ENCODE measurements at places on chromosomes 16 and 17.

GRCh38 chr17:60333628-60334031 is 58.3 kb downstream of the USP32 start:
- no peak for DNase-seq

GRCh38 chr17:77864234-77865111 is 94.0 kb upstream of the TNRC6C start:
- DNase-seq, result no peak

- DNase-seq, result no peak
These were observed 228.8 kb downstream of the SEC14L1 start for GRCh38 chr17:77369544-77369971.

GRCh38 chr17:42365136-42365535 is 23.1 kb downstream of the STAT3 start:
- no peak for DNase-seq

DNA sequence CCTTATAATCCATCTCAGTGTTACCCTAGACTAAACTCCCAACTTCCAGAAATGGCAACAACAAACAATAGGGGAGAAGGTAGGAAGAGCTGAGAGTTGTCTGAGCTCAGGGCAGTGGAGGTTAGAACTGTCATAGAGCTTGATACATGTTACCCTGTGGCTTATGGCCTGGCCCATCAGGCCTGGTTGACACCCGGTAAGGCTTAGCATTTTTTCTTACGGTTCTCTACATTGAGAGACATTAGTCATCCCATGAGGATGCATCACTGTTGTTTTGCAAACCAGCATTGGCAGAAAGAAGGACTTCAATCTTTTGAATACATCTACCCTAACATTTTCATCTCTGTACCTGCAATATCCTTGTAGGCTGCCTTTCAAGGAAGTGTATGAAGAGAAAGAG is 226.6 kb downstream of the PHKB start:
- no peak for DNase-seq

- peak; percentile 79 for DNase-seq
These were observed 5.4 kb downstream of the ATPAF2 start for GRCh38 chr17:18033442-18034099.

- DNase-seq, result no peak
These were observed 571.0 kb downstream of the CDH8 start for GRCh38 chr16:61465285-61465684.

GRCh38 chr16:19166500-19166899 is 1.5 kb upstream of the SYT17 start:
- DNase-seq, result no peak

DNA sequence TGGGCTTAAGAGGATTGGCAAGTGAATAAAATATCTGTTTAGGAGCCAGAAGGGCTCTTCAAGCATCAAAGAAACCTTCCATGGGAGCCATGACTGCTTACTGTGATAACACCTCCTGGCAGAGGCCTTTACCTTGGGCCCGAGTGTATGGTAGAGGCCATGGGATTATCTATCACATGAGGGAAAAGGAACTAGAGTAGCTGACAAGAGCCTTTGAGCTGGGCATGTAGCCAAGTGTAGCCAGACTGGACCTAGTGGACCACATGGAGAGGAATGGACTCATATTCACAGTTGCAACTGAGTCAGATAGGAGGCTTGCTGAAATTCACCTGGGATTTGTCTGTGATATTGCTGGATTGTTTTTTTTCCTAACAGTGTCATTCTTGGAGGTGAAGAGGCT is 276.0 kb upstream of the ZFHX3 start:
- DNase-seq, result no peak

DNA sequence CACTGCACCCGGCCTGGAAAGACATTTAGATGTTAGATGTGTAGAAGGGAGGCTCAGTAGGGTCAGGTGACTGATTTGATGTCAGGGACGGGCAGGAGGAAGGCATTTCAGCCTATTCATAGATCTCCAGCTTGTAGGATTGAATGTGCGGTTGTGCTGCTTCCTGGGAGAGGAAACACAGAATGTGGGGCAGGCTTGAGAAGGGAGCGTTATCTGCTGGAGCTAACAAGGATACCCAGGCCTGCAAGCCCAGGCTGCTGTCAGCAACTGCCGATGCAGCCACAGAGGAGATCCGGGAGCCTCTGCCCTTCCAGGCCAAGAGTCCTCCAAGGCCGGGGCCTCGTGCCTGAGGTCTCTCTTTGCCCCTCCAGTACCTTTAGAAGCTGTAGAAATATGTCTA is 205.6 kb downstream of the SPECC1 start:
- DNase-seq, result peak; percentile 29

DNA sequence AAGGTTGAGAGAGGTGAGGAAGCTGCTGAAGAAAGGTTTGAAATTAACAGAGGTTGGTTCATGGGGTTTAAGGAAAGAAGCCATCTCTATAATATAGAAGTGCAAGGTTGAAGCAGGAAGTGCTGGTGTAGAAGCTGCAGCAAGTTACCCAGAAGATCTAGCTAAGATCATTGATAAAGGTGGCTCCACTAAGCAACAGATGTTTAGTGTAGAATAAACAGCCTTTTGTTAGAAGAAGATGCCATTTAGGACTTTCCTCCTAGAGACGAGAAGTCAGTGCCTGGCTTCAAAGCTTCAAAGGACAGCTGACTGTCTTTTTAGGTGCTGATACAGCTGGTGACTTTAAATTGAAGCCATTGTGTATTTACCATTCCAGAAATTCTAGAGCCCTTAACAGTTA is 29.3 kb downstream of the GOSR1 start:
- DNase-seq, result no peak

GRCh38 chr17:32631341-32632096 is 144.7 kb downstream of the CDK5R1 start:
- DNase-seq, result no peak

- peak; percentile 52 for DNase-seq
These were observed at the start of gene CTF1 for GRCh38 chr16:30896261-30896888. TSS of gene CTF1 (plus strand) at chr16:30896614. CDS start at chr16:30896644, 30 bp downstream.

- DNase-seq, result no peak
These were observed 11.6 kb downstream of the KRTAP9-7 start for GRCh38 chr17:41287050-41287449.

- DNase-seq, result no peak
These were observed 17.4 kb upstream of the ZNHIT3 start for GRCh38 chr17:36468903-36469635.

DNA sequence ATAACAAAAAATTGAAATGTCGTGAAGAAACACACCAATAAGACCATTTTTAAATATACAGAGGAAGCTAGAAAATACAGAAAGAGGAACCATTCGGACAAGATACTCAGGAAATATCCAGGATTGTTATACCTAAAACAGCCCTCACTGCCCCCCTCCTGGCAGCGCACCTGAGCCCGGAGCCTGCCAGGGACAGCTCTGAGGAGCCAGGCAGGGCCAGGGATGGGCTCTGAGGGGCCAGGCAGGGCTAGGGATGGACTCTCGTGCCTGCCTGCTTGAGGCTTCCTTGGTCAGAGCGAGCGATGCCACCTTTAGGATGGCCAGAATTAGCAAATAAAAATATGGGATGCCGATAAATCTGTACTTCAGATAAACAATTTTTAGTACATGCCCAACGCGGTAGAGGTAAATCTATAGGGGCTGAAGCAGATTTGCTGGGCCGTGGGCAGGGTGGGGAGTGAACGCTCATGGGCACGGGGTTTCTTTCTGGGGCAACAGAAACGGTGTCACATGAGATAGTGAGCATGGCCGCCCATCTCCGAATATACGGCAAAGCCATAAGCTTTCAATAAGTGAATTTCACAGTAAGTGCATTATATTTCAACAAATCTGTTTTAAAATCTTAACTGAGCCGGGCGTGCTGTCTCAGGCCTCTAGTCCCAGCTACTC is 18.2 kb upstream of the CSNK1D start:
- DNase-seq, result no peak

GRCh38 chr17:71762526-71762925 is 358.3 kb upstream of the SOX9 start:
- DNase-seq, result no peak

DNA sequence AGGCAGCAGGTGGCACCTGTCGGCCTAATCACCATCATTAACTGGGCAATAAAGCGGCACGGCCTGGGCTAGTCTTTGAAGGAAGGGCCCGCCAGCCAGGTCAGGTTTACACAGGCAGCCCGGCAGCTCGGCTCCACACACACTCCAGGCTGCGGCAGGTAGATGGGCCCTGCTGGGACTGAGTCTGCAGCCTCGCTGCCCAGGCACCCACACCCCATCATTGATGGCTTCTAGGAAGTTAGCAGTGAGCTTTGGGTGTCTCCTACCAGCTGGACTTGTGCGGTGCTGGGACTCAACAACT is 6.8 kb upstream of the FOXN1 start:
- no peak for DNase-seq

- no peak for DNase-seq
These were observed at the start of gene EME2 for GRCh38 chr16:1772362-1772907. TSS of gene EME2 (plus strand) at chr16:1772810. CDS start at chr16:1773228, 418 bp downstream.

DNA sequence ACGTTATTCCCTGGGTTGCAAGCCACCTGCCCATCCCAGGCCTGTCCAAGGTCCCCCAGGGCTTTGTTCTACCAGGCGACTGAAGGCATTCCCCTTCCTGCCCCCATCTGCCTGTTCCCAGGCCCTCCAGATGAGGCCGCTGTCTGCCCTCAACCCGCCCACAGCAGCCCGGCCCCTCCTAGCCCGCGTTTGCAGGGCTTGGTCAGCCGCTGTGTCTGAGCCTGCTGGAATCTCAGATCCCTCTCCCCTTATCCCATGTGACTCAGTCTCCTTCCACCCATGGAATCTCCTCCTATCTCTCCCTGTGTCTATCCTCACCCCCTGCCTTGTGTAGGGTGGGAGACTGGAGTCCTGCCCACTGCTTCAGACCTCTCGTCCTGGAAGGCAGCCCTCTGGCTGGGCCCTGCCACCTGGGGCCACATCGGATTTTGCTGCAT is 186.0 kb upstream of the TNRC6C start:
- no peak for DNase-seq

DNA sequence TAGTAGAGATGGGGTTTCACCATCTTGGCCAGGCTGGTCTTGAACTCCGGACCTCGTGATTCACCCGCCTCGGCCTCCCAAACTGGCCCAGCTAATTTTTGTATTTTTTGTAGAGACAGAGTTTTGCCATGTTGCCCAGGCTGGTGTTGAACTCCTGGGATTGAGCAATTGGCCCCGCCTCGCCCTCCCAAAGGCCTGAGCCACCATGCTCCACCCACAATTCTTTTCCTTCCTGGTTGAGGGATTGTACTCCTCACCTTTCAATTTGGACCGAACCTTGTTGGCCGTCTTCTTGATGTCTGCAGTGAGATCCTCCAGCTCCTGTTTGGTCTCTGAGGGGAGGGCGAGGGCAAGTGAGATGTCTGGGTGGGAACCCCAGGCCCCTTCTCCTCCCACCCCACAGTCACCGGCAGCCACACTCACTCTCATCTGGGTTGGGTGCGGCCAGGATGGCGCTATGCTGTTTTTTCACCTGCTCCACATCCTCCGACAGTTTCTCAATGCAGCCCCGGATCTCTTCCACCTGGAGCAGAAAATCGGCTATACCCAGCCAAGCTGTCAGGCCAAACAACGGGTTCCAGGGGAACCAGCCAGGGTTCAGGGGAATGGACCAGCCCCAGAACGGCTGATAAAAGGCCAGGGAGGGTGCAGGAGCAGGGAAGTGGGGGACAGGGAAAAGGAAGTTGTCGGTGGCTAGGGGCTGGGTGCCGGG is 9.6 kb downstream of the STX1B start:
- DNase-seq, result no peak

DNA sequence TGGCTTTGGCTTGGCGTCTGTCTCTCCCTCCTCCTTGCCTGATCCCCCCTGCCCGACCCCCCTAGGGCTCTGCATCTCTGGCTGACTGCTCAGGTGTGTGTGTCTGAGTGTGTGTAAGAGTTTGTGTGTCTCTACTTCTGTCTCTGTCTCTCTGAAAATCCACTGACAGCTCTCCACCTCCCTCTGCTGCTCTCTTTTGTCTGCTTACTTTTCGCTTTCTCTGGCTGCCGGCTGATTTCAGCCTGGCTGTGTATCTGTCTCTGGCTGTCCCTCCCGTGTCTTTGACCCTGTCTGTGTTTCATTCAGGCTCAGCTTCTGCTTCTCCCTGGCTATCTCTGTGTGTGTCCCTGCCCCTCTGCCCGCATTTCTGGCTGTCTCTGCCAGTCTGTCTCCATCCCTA is 3.8 kb upstream of the SPEM1 start:
- no peak for DNase-seq

DNA sequence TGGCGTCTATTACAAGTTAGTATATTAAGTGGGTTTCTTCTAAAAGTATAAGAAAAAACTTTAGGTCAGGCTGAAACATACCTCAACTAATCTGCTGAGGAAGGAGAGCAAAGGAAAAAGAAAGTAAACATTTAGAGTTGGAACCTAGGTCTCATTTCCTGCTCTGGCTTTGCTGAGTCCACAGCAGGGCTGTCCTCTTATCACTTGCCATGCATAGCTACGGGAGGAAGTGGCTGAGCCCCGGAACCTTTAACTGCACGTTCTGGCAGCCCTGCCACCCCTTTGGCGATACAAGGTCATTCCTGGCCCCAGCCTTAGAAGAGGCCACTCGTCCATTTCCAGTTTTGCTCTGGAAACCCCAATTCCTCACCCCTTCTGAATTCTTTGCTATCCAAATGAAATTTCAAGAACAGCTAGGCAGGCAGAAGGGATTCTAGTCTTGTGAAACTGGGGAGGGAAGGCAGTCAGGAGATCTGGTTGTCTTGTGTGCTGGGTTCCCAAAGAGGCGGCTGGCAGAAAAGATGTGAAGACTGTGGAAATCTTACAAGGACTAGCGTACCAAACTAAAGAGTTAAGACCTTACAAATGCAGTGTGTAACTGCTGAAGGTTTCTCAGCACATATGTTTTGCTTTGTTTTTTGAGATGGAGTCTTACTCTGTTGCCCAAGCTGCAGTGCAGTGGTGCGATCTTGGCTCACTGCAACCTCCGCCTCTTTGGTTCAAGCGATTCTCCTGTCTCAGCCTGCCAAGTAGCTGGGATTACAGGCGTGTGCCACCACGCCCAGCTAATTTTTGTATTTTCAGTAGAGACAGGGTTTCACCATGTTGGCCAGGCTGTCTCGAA is 19.1 kb downstream of the WIPI1 start:
- DNase-seq, result no peak

DNA sequence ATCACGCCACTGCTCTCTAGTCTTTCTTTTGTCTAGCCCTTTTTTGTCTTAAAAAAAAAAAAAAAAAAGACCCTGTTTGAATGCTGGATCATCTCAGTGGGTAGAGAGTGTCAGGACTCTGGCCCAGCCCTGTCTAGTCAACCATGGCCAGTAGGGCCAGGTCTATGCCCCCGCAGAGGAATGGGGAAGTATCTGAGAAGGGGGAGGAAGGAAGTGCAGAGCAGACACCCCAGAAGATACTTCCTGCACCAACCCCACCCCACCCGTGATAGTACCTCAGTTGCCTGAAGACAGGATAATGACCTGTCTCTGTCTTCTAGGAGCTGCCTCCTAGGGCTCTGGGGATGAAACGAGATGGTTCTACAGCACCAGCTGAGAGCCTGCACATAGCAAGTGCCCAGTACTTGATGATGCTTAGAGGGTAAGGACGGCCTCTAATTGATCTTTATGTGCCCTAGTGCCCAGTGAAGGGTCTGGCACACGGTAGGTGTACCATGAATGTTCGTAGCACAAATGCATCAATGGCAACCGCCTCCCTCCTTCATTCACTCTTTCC is 55.4 kb downstream of the ABAT start:
- no peak for DNase-seq

All from midbrain (tissue), 1 donor.